ENCODE measurements at places on chromosomes 6 and 20. TPM values are rescaled to one million over a fixed set of nuclear protein-coding genes. Genes with fewer than 3 reads are reported as not detected.
A peak's percentile ranks its signal among the peaks of the same experiment; 100 is the strongest.

IL20RA gene
- 3.3 TPM for total RNA-seq

DNA sequence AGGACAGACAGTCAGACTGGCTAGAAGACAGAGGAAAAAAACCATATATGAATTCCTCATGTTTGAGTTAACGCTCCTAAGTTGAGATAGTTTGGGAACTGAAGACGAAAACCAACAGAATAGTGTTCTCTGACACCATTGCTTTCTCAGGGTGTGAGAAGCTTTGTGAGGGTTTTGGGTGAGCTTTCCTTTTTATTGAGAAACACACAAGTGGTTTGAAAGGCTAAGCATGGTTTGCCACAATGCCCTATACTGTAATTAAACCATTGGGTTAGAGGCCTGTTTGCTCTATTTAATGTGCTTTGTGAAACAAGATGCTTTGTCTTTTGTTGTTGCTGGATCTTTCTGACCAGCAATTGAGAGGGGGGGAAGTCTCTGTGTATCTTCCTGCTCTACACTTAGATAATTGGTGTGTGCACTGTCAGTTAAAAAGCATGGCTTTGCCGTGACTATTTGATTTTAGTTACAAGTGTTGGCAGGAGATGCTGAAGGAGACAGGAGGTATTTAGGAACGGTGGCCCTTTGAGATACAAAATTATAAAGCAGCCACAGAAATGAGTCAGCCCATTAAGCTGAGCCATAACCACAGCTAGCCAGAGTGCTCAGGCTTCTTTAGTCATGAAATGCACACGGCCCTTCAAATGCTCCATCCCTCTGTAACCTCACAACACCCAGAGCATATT is 273.0 kb upstream of the PREP start:
- no peak for ATAC-seq

STMN3 gene
- 13.7 TPM for total RNA-seq

SGK2 gene
- total RNA-seq = not detected

GRCh38 chr20:20211988-20212518 is 155.9 kb upstream of the INSM1 start:
- ATAC-seq = no peak

C6orf15 gene
- total RNA-seq = not detected

RNF182 gene
- total RNA-seq = not detected

DNA sequence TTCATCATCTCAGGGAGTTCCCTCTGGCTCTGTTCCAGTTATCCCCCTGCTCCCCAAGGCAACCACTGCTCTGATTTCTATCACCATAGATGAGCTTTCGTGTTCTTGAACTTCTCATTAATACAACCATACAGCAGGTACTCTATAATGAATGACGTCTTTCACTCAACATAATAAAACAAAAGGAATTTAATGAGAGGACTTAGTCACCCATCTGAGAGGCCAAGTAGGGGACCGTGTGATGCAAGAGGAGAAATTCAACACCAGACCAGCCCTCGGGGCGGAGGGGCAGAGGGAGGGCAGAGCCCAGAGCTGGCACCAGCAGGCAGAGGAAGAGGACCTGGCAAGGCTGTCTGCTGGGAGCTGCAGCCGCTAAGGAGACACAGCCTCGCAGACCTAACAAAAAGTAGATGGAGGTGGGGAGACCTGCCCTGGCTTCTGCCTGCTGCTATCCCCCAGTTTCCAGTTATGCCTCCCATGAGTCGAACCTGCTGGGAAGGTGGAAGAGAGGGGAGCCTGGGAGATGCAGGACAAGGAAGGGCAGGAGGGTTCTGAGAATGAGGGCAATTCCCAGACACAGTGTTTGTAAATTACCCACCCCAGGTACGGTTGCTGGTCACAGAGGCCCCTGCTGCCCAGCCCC is 13.8 kb downstream of the CCN5 start:
- ATAC-seq = peak; percentile 81

MLIP gene
- 0.62 TPM for total RNA-seq

GABRR1 gene
- total RNA-seq = not detected

DNA sequence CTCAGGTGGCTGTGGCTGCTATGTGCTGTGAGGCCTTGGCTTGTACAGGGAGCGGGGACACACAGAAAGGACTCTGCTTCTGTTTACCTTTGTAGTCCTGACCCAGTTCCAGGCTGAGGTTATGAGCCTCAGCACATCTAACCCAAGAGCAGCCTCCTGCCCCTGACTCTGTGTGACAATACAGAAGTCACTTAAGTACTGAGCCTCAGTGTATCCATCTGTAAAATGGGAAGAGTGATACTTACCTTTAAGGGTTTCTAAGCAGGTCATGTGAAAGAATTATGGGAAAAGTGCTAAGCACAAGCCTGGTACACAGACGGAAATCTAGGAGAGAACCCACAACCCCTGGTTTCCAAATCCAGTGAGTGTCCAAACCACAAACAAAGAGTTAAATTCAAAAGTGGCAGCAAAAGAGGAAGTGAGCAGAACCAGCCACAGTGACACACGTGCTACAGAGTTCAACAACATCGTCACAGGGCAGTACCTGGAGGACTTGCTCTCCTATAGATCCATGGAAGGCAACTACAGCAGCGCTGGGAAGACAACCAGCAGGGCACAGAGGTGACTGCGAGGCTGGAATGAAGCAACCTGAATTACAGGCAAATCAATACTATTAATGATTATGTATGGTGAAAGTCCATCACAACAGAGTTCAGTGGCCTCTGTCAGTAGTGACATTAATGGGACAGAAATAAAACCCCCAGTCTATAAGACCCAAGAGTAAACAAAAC is 12.5 kb downstream of the TRIM26 start:
- ATAC-seq = no peak

DNA sequence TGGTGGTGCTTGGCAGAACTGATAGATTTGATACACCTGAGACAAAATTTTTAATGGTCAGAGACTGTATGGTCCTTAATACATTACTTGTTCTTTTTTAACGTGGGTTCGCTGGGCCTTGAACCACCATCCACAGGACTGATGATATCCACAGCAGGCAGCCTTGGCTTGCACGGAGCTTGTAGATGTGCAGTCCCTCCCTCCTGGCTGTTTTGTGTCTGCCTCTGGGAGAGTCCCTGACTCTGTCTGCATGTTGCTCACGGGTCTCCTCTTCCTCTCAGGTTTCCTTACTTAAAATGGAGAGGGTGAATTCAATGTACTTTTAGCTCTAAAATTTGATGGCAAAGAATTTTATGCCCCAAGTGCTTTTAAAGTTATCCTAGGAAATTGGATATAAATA is 17.5 kb downstream of the KIF25 start:
- ATAC-seq = no peak

GRCh38 chr6:2502096-2502997 is 248.4 kb downstream of the MYLK4 start:
- no peak for ATAC-seq

DNA sequence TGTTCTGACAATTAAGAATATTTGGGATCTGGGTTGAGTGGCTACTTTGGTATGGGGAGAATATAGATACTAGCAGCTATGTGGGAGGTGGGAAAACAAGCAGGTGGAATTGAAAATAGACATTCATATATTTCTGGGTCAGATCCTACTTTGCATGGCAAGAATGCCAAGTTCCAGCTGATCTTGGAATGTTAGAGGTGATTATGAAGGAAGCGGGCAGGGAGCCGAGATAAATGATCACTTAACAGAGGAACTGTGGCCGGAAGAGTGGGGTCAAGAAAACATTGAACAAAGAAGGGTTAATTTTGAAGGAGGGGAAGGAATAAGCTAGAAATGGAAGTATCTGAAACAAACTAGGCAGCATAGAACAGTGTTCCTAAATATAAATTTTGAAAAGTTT is 15.4 kb downstream of the PLCB1 start:
- no peak for ATAC-seq

PCSK2 gene
- total RNA-seq = 8.5 TPM

DNA sequence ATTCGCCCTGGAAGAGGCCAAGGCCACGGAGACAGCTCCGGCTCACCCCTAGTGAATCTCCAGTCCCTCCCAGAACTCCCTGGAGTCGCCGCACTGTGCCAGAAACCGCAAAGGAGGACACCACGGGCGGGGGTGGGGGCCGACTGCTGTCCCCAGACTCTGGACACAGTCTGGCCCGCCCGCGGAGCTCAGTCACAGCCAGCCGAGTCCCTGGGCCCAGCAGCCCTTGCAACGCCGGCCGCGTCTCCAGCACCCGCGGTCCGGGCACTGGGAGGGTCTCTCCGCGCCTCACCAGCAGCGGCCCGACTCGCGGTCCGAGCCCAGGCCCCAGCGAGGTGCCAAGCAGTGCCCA is 518 bp downstream of the PEX6 start:
- peak; percentile 40 for ATAC-seq

SMIM26 gene
- total RNA-seq = 94.3 TPM

SNX21 gene
- 76.3 TPM for total RNA-seq

DNA sequence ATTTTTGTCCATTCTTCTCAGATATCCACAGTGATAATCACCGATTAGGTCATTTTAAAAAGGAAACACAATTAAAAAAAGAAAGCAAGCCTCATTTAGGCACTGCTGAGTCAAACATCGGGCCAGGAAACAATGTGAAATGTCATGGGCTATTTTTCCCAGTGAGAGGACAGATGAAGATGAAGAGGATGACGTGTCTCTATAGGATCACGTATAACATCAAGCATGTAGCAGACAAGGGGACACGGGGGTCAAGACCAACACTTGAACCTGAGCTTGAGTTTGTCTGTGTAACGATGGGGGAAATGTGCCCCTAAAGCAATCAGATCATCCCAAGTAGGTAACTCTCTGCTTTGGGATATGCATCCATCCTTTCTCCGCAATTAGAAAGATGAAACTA is 553.2 kb downstream of the CD83 start:
- ATAC-seq = no peak
